ENCODE measurements at places on chromosomes 2 and 18.

GRCh38 chr2:152407204-152407721, 72.3 kb downstream of the FMNL2 start:
- DNase-seq = no peak

DNA sequence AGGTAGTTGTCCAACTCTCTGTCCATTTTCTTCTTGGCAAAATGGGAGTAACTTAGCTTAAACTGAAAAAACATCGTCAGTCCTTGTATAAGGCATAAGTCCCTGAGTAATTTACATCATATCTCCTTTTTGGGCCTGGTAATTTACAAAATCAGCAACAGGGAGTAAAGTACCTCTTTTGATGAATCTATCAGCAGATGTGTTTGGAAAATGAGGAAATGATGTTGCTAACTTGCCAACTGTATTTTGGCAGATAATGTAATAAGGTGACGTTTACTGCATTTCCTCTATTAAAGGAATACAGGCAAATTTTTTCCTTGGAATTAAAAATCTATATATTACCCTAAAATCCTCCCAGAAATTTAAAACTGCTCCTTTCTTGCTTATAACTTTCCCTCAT, 29.2 kb downstream of the ANKRD44 start:
- no peak for DNase-seq

- DNase-seq = no peak
These were observed 120.1 kb upstream of the ZBTB14 start for GRCh38 chr18:5415665-5416064.

- no peak for DNase-seq
These were observed 48.7 kb downstream of the FMNL2 start for GRCh38 chr2:152383702-152384101.

GRCh38 chr18:68991286-68991685, 193.4 kb downstream of the CCDC102B start:
- no peak for DNase-seq

DNA sequence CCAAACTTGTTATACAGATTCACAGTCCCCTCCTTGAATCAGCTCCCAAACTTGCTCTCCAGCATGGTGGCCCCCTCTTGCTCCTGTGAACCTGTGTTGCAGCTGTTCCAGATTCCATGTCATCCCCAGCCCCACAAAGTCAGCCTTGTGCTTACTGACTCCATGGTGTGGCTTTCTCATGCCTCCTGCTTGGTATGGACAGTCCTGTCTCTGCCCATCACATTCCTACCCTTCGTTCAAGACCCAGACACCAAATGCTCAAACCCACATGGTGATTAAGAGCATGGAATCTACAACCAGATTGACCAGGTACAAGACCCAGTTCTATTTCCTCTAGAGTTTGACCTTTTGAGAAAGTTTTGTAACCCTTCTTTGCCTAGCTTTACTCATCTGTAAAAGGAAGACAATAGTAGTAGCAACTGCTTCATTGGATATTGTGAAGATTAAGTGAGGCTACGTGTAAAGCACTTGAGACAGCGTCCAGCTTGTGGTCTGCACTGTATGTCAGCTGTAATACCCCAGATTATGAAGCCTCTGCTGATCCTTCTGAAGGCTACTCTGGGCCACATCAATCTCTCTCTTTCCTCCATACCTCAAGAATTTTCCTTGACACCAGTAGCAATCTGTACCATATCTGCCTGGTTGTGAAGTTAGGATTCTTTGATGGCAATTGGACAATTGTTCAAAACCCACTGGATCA, 146.4 kb upstream of the HAAO start:
- DNase-seq = no peak

- DNase-seq = no peak
These were observed 36.0 kb downstream of the SETBP1 start for GRCh38 chr18:44716697-44717163.

- no peak for DNase-seq
These were observed 43.4 kb downstream of the ITGB6 start for GRCh38 chr2:160156665-160157064.

- DNase-seq = no peak
These were observed 225.4 kb downstream of the FAM210A start for GRCh38 chr18:13500869-13501542.

All from esophagus squamous epithelium (tissue), 5 donors.